ENCODE measurements at places on chromosomes 7 and 10. TPM values are rescaled to one million over a fixed set of nuclear protein-coding genes. Genes with fewer than 3 reads are reported as not detected.

VPS37D gene
- total RNA-seq = 3.5 TPM

MAGI2 gene
- total RNA-seq = 4.1 TPM

PDE1C gene
- total RNA-seq = 43.1 TPM

PLEKHS1 gene
- total RNA-seq = not detected

SLC16A9 gene
- total RNA-seq = not detected

H2BK1 gene
- total RNA-seq = not detected

UCN3 gene
- total RNA-seq = not detected

CSTF2T gene
- 19.9 TPM for total RNA-seq

- H3K27me3 ChIP-seq = no peaks in the 10 kb centered on the region
- no peaks in the 10 kb centered on the region for H3K4me1 ChIP-seq
- DNase-seq = no peak
- H3K4me3 ChIP-seq = no peak overlapping the region
- no peaks in the 10 kb centered on the region for H3K36me3 ChIP-seq
These were observed 957.3 kb downstream of the XPNPEP1 start for GRCh38 chr10:108966005-108966404.

DNA sequence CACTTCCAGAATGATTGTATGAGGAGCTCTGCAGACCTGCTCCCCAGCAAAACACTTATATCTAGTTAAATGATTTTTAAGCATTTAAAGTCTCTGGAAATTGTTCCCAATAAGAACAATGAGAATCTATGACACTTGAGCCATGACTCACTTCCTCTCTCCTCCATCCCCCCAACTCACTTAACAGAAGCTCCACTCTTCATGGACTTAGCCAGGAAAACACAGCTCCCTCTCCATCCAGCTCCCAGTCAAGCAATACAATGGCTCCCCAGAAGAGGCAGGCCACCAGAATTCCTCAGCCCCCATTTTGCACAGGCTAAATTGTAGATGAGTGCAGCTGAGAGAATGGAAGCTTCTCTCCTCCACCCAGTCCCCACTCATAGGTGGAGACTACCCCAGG lies 27.0 kb downstream of the AOC1 start:
- no peaks in the 10 kb centered on the region for H3K4me1 ChIP-seq
- no peak overlapping the region for H3K27ac ChIP-seq
- H3K4me3 ChIP-seq = no peak overlapping the region
- no peak for DNase-seq

- H3K36me3 ChIP-seq = no peaks in the 10 kb centered on the region
- DNase-seq = no peak
These were observed 50.2 kb downstream of the ABI1 start for GRCh38 chr10:26810435-26811026.

- H3K27ac ChIP-seq = no peak overlapping the region
- H3K27me3 ChIP-seq = no peaks in the 10 kb centered on the region
- no peaks in the 10 kb centered on the region for H3K36me3 ChIP-seq
- DNase-seq = no peak
- no peak overlapping the region for H3K4me3 ChIP-seq
These were observed 349.4 kb downstream of the GATA3 start for GRCh38 chr10:8403711-8404371.

- no peak overlapping the region for H3K27ac ChIP-seq
- H3K4me3 ChIP-seq = no peak overlapping the region
- H3K4me1 ChIP-seq = no peaks in the 10 kb centered on the region
- DNase-seq = no peak
- H3K27me3 ChIP-seq = no peaks in the 10 kb centered on the region
These were observed 325.7 kb upstream of the MKI67 start for GRCh38 chr10:128451879-128452278.

GRCh38 chr10:113563306-113564088 lies 10.6 kb downstream of the HABP2 start:
- no peaks in the 10 kb centered on the region for H3K36me3 ChIP-seq
- peak; percentile 85 for DNase-seq
- no peak overlapping the region for H3K27ac ChIP-seq
- no peaks in the 10 kb centered on the region for H3K4me1 ChIP-seq
- peaks cover 4% of the 10 kb centered on the region for H3K27me3 ChIP-seq

- peaks cover 27% of the 10 kb centered on the region for H3K4me1 ChIP-seq
- no peaks in the 10 kb centered on the region for H3K27me3 ChIP-seq
- no peak for DNase-seq
These were observed 254.6 kb downstream of the PTEN start for GRCh38 chr10:88117869-88118632.

DNA sequence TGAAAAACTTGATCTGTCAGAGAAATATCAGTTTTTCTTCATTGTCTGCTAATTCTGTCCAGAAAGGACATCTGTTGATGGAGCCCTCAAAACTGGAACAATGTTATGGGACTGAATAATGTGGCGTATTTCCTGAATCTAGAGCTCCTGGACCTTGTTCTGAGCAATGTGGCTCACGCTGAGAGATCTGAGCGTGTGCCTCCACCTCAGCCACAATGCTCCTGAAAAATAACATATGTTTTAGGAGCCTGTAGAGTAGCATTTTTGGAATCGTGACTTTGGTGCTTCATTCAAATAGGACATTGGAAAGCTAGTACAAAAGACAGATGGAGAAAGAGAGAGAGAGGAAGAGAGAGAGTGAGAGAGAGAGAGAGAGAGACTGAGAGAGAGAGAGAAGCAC lies 110.3 kb downstream of the BMPER start:
- H3K36me3 ChIP-seq = peaks cover 18% of the 10 kb centered on the region
- peaks cover 32% of the 10 kb centered on the region for H3K4me1 ChIP-seq
- H3K27ac ChIP-seq = no peak overlapping the region
- no peak overlapping the region for H3K4me3 ChIP-seq

DNA sequence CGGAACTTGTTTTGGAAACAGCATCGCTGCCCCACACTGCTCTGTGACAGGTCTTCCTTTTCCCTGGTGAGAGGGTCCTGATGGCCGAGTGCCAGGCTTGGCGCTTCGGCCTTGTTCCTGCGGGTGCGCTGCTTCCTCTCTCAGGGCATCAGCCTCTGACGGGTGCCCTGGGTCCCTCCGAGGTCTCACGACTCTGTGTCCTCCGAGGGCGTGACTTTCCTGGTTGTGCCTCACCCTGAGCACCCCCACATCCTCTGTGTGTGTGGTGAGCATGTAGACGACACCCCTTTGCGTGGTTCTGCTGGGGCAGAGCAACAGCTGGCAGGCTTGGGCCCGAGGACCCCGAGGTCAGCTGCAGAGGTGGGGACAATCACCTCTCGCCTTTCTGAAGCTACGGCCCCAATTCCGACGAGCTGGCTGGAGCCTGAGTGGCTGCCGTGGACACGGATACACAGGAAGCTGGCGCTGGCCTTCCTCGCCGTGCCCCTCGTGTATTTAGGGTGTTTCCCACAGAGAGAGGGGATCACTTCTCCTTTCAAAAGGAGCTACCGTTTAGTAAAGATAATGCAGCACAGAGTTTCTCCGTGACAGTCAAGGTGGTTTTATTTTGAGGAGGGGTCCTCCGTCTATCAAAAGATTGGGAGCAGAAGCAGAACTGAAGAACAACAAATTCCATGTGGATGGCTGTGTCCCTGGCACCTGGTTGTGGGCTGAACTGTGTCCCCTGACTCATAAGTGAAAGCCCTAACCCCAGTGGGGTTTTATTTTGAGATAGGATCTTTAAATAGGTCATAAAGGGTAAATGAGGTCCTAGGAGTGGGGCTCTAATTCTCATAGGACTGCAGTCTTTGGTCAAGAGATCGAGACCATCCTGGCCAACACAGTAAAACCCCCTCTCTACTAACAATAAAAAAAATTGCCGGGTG lies 36.2 kb upstream of the PITRM1 start:
- no peak overlapping the region for H3K27ac ChIP-seq
- 0 out of 2 replicates have a peak, but pooled peaks cover 4% of the 10 kb centered on the region for H3K27me3 ChIP-seq
- no peaks in the 10 kb centered on the region for H3K4me1 ChIP-seq
- DNase-seq = no peak
- no peaks in the 10 kb centered on the region for H3K36me3 ChIP-seq

DNA sequence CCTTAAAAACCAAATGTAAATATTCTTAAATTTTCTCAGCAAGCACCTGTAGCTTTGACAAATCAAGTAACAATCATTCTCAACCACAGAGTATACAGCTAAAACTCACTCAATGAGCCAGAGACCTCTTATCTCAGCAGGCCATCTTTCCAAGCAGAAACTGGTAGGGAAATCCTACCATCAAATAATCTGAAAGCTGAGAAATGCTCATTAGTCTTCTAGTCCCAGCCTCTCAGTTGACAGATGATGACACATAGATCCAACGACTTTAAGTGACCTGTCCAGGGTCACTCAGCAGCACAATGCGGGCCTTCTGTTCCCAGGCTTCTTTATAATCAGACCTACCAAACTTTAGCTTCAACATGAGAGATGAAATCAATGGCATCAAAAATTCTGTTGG lies 184.6 kb downstream of the SGMS1 start:
- H3K27ac ChIP-seq = no peak overlapping the region
- peaks cover 5% of the 10 kb centered on the region for H3K4me1 ChIP-seq
- no peak for DNase-seq
- no peaks in the 10 kb centered on the region for H3K36me3 ChIP-seq
- H3K27me3 ChIP-seq = no peaks in the 10 kb centered on the region
- H3K4me3 ChIP-seq = no peak overlapping the region

DNA sequence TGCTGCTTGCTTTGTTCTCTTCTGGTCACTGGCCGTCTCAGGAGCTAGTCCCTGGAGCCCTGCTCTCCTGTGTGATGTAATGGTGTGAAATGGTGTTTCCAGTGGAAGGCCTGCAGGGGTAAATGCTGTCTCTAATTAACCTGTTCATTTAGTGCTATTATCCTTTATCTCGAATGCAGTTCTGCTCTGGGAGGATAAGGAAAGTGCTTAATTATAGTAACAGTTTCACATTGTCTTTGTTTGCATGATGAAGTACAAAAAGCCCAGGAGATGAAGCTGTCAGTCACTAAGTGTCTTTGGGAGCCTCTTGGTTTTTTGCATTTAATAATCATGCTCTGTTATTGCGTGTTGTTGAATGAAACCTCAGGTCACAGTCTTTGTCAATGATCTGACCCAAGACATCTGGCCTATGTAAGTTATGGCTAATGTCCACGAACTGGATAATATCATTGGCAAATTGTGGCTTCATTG lies 755.3 kb upstream of the GALNT17 start:
- no peak overlapping the region for H3K4me3 ChIP-seq
- H3K27ac ChIP-seq = no peak overlapping the region
- H3K4me1 ChIP-seq = peaks cover 20% of the 10 kb centered on the region
- H3K27me3 ChIP-seq = no peaks in the 10 kb centered on the region
- no peaks in the 10 kb centered on the region for H3K36me3 ChIP-seq

- H3K4me1 ChIP-seq = no peaks in the 10 kb centered on the region
- H3K27me3 ChIP-seq = no peaks in the 10 kb centered on the region
- no peaks in the 10 kb centered on the region for H3K36me3 ChIP-seq
- H3K4me3 ChIP-seq = no peak overlapping the region
These were observed 387.6 kb upstream of the NRP1 start for GRCh38 chr10:33722067-33722466.

- peaks cover 3% of the 10 kb centered on the region for H3K36me3 ChIP-seq
- peak; percentile 52 for DNase-seq
- H3K27ac ChIP-seq = peak overlapping the region; percentile 97
- H3K4me3 ChIP-seq = peak overlapping the region; percentile 96
These were observed 2.5 kb downstream of the P4HA1 start for GRCh38 chr10:73093922-73094850.

DNA sequence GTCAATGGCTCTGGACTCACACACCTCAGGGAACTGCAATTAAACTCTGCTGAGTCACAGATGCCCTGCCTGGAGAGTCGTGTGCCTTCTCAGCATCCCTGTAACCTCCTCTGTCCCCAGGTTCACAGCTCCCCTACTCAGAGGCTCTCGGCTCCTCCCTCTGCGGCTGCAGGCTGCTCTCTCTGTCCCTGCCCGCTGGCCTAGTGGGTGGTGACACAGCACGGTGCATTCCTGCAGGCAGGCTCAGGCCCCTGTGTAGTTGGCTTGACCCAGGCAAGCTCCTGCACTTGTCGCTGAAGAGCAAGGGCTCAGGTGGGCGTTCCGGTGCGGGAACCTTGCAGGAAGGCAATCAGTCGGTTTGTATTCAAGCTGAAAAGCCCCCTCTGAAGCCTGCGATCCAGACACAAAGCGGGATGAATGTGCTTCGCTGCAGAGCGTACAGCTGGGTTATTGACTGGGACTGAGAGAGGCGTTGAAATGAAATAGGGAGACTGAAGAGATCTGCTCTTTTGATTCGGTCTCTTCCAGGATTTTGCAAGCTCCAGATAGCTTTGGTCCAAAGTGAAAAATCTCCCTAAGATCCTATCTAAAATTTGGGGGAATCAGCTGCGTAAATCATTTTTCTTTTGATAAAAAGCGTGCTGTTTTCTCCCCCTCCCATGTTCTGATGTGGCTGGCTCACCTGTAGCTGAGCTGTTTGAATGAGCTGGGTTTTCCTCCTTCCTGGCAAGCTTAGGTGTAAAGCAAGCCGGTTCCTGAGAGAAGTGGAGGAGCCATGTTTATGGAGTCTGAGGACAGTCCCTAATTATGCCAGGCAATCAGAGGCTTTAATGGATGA lies 208.7 kb upstream of the PHYHIPL start:
- no peaks in the 10 kb centered on the region for H3K4me1 ChIP-seq
- H3K27me3 ChIP-seq = peaks cover 4% of the 10 kb centered on the region
- H3K27ac ChIP-seq = no peak overlapping the region
- no peak overlapping the region for H3K4me3 ChIP-seq

DNA sequence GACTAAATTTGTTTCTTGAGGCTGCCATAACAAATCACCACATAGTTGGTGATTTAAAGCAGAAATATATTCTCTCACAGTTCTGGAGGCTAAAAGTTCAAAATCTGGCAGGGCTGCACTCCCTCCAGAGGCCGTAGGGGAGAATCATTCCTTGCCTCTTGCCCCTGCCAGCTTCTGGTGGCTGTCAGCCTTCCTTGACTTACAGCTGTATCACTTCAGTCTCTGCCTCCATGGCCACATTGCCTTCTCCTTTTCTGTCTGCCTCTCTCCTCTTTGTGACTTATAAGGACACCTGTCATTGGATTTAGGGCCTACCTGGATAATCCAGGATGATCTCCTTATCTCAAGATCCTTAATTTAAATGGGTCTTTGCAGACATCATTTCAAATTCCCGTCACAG lies 5.8 kb upstream of the LRRC4 start:
- H3K27ac ChIP-seq = no peak overlapping the region
- H3K4me1 ChIP-seq = peaks cover 13% of the 10 kb centered on the region
- H3K27me3 ChIP-seq = no peaks in the 10 kb centered on the region
- H3K4me3 ChIP-seq = no peak overlapping the region
- H3K36me3 ChIP-seq = no peaks in the 10 kb centered on the region

GRCh38 chr10:65793738-65794425 lies 1132.0 kb upstream of the LRRTM3 start:
- no peak overlapping the region for H3K4me3 ChIP-seq
- H3K36me3 ChIP-seq = no peaks in the 10 kb centered on the region
- H3K27me3 ChIP-seq = no peaks in the 10 kb centered on the region
- DNase-seq = no peak
- no peak overlapping the region for H3K27ac ChIP-seq

Data from GM23248 (cell line).